Left colon (tissue), 2 donors: ENCODE measurements at places on chromosomes 5 and 9.
A peak's percentile ranks its signal among the peaks of the same experiment; 100 is the strongest.

- no peak for DNase-seq
Measured at GRCh38 chr9:89939626-89940292, 334.9 kb downstream of the GADD45G start.

GRCh38 chr5:147113967-147114366, 120.9 kb upstream of the STK32A start:
- no peak for DNase-seq

DNA sequence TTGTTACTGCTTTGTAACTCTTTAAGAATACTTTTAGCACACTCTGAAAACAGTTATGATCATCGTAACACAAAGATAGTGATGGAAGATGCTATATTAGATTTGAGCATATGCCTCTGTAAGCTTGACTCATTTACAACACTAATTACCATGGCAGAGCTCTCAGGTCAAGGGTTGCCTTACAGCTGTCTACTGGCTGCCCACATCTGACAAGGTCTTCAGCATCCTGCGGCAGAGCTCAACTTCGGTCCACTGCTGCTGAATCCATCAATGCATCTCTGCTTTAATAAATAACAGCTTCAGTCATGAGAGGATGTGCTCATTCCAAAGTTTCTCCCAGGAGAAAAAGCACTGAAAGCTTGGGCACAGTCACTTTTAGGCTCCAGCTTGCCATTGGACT, 449.4 kb downstream of the RASEF start:
- no peak for DNase-seq

- DNase-seq, result no peak
Measured at GRCh38 chr5:123278284-123278683, 144.9 kb downstream of the CEP120 start.

DNA sequence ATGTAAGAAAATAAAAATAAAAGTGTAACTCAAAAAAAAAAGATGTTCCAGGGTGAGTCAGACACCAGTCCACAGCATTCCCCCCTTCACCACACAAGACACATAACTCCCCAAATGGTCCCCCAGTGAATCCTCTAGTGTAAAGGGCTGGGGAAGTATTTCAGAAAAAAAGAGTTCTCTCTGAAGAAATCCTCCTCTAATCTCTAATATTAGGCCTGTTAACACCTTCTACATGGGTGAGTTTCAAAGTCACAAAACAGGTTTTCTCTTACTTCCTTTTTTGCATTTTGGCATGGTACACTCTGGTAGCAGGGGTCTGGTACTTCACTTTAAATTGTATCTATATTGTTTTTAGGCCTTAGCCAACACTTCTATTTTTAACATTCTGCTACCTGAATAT, 28.2 kb downstream of the RNF145 start:
- DNase-seq, result no peak

- no peak for DNase-seq
Measured at GRCh38 chr9:124414612-124415011, 630 bp downstream of the PSMB7 start.

GRCh38 chr9:95225076-95225725, 92.3 kb downstream of the FANCC start:
- DNase-seq, result no peak

DNA sequence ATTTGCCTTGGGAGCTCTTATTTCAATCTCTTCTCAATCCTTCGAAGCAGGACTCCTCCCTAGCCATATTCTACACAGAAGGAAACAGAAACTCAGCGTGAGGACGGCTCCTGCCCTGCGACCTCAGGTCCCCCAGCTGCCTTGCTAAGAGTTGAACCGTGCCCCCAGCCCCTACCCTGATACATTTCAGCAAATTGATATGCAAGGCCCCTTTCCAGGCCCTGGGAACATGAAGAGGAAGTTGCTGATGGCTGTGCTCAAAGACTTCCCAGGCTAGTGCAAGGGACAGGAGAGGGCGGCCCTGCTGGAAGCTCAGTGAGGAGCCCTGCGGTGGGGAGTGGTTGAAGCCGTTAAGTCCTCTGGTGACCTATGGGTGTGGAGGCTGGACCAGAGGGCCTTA, 41.5 kb downstream of the BOD1 start:
- DNase-seq, result no peak

DNA sequence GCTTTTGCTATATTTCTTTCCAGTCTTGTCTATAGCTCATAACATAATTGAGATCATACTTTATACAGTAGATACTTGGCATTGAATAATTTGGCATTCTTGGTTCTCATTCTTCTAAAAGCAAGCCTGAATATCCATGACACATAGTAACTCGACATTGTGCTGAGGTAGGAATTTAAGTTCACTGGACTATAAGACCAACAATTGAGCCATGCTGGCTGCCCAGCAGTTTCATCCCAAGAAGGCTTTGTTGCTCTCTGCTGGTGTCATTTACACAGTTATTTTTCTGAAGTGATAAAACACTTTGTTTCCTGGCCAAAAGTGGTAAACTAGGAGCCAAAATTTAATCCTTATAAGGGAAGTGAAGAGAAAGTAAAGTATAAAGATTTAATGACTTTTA, 192.0 kb downstream of the ADAMTSL1 start:
- DNase-seq, result no peak

DNA sequence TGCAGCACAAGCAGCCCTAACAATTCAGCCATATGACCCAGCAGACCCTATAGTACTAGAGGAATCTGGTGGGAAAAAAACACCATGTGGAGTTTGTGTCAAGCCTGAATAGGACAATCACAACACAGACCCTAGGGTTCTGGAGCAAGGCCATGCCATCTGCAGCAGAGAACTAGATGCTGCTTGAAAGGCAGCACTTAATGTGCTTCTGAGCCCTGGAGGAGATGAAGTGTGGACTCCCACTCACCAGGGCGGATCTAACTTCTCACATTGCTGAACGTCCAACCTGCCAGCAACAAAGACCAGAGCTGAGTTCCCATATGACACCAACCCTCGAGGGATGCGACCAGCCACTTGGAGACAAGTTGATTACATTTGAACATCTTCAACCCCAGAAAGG, 43.2 kb downstream of the GABBR2 start:
- DNase-seq, result no peak

DNA sequence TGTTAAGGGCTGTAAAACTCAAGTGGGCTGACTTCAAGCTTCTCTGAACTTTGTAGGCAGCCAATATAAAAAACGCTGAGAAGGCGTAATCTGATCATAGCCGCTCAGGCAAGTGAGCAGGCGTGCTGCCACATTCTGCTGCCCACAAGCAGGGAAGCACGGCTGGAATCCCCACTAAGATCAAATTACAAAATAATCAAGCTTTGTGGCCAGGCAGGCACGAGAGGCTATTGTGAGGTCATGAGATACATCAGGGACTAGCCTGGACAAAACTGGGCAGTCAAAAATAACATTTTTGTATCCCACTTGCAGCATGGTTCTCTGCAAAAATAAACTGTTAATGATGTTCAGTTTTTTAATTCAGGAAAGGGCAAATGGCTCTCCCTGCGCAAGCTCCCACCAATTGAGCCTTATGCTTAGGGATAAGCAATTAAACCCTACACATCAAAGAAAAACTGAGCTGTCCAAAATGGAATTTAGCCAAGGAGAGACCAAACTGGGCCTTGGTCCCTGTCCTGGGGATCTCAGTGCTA, 64.0 kb downstream of the POU5F2 start:
- peak; percentile 3 for DNase-seq

DNA sequence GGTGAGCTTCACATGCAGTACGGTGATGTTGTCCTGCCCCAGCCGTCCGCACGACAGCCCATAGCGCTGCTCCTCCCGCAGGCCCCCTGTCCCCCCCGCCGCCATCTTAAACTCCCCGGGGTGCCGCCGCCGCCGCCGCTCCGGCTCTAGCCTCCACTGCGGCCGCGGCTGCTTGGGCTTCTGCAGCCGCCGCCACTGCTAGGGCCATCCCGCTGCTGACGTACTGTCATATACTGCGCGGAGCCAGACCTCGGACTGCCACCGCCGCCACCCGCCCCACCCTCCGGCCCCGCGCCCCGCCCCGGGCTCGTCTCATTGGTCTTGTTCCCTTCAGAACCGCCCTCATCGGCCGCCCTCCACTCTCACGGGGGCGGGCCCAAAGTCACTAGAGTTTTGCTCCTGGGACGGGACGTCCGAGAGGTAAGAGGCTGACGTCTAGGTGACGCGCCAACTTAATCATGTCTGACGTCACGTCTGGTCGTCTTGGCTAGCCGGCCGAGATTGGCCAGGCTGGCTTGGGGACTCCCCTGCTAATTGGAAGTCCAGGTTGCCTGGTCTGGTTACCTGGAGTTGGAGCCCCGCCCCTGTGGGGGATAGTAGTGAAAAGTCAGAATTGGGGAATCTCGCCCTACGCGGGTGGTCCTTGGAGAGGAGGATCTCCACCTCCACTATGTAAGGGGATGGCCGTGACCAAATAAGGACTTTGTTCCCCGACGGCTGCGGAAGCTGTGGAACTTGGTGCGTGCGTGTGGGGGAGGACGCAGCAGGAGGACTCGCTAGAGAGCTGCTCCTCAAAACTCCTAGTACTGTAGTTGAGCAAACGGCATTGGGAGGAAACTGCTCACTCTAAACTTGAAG, at the start of gene ELL2:
ELL2 (minus strand) TSS at position 235 of the 858 bp plus-strand sequence; CDS start at position 105, 130 bp downstream.
- peak; percentile 99 for DNase-seq

DNA sequence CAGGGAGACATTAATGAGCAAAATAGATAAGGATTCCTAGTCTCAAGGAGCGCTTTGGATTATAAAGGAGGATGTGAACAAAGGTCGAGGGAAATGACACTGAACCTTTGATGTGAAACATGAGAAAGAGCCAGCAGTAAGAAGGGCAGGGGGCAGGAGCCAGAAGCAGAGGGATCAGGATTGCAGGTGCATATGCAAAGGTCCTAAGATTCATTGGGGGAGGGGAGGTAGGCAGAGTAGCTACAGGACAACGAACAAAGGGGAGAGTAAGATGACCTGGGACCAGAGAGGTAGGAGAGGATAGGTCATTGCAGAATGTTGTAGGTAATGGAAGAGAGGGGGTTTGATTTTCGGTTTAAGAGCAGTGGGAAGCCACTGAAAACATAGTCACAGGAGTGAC, 129.2 kb upstream of the TRPM3 start:
- DNase-seq, result no peak

- no peak for DNase-seq
Measured at GRCh38 chr9:101229606-101230005, 155.2 kb downstream of the BAAT start.

- DNase-seq, result no peak
Measured at GRCh38 chr5:159324102-159324755, 6.1 kb downstream of the IL12B start.

DNA sequence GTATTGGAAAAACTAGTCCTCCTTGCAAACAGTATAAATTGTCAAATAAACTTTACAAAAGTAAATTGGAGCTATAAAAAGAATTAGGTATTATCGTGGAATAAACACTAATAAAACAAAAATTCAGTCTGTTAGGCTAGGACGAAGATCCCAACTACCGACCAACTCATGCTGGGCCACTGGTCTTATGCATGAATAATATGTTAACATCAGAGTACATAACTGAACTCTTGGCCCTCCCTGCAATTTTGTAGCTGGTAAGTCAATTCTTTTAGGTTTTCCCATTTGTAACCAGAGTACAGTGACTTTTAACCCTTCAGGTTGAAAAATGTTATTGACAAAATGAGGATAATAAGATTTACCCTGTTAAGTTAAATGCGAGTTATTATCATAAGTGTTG, 428.7 kb downstream of the BNC2 start:
- no peak for DNase-seq

DNA sequence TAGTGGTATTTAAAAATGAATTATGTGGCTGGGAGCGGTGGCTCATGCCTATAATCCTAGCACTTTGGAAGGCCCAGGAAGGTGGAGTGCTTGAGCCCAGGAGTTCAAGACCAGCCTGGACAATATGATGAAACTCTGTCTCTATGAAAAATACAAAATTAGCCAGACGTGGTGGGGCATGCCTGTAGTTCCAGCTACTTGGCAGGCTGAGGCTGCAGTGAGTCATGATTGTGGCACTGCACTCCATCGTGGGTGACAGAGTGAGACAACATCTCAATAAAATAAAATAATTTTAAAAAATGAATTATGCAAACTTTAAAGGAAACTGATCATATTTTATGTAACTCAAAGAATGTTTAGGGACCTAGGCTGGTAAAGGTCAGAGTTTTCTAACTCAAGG, 310.8 kb upstream of the DMRT1 start:
- no peak for DNase-seq

DNA sequence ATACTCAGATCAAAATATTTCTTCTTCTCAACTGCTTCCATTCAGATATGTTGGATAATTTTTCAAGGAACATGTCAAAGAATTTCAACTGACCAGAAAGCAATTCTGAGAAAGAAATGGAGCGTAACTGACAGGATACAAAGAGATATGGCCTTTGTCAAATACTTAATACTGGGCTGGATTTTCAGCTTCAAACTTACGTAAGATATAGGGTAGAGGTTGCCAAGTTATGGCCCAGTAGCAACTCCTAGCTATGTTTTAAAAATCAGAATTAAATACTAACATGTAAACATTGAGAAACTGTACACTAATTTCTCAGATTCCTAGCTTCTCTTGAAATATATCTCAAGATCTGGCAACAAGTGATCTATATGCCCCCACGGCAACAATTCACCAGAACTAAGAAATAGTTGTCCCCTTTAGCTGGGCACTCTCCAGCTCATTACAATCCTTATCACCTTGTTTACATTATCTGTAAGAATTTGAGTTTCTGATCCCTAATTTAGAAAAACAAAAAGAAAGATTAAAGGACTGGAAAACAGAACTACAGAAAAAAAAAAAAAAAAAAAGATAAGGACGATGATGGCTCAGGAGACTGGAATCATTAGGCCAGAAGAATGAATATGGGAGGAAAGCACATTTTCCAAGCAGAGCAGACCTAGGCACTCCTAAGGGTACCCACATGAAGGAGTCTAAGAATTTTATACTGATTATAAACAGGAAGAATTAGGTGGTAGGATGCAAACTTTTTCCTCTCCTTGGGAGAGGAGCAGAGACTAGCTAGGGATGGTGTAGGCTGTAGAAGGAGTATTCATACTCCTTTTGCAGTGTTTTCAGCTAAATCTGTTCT, 23.0 kb downstream of the INIP start:
- no peak for DNase-seq

DNA sequence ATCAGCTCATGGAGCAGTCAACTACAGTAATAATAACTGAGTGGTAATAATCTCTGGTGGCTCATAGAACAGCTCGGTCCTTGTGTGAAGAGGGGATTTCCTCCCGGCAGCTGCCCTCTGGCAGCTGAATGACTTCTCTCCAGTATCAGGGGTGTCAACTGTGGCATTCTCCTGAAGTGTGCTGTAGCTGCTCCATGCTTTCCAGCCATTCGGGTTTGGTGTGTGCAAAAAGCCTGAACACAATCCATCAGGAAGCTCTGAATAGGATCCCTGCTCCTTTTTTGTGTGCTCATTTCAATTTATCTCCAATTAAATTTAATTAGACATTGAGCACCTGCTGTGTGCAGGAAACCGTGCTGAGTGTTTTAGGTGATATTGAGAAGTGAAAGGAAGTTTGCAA, 59.8 kb upstream of the BARX1 start:
- DNase-seq, result no peak

DNA sequence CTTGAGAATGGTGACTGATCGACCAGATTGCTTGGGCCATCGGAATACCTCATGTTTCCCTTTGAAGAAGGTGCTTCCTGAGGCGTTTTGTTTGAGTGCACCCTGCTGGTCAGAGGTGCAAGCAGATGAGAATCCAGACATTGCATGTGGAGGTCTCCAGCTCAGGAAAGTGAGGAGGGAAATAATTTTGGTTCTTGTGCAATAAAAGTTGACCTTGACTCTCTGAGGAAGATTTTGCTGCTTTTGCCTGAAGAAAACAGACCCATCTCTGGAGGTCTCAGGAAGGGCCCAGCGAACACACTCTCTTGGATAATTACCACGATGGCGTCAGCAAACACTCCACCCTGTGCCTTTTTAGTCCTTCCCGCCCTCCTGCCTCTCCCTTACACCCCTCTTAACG, 69.7 kb downstream of the GRAMD2B start:
- DNase-seq, result no peak
